Endothelial cell of umbilical vein (primary cell): ENCODE measurements at places on chromosomes 13 and 19. TPM values are rescaled to one million over a fixed set of nuclear protein-coding genes. Genes with fewer than 3 reads are reported as not detected.

The NCR1 gene
- total RNA-seq = 0.44 TPM in 1 of 2 replicates, not detected in the other

The ADPRHL1 gene
- 0.35 and 0.97 TPM in 2 replicates for total RNA-seq

The RASIP1 gene
- total RNA-seq = 82.1 and 83.1 TPM in 2 replicates

The THAP8 gene
- 2.9 and 4.1 TPM in 2 replicates for total RNA-seq

The GFY gene
- not detected in 2 replicates for total RNA-seq

The ZNF628 gene
- total RNA-seq = 9.0 and 10.4 TPM in 2 replicates

- no peak for DNase-seq
These were observed 385.4 kb upstream of the SLC10A2 start for GRCh38 chr13:103451656-103452055.

DNA sequence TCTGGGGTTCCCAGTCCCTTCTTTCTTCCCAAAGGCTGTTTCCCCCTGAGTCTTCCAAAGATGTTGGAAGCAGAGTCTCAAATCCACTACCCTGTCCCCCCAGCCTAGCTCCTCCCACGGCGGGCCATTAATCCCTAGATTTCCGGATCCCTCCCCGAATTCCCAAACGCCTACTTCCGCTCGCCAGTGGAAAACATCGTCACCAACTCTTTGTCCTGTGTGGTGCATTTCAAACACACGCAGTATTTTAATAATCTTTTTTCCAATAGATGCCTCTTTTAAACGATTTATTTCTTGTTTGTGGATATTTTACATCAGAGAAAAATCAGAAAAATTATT is 610 bp downstream of the ZNF791 start:
- peak; percentile 74 for DNase-seq

DNA sequence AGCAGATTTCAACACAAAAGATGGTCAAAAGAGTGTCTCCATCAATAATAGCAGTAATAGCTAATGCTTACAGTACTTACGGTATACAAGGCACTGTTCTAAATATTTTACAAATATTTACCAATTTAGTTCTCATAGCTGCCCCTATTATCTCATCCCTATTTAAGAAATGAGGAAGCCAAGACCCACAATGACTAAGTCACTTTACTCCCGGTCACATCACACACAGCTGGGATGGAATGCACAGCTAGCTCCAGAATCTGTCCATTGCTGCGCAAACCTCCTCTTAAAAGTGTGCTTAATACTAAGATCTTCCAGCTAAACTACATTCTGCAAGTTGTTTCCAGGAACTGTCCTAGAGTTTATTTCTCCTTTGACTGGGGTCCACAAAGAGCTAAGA is 63.4 kb downstream of the RAP2A start:
- DNase-seq = no peak

GRCh38 chr19:31037286-31037980 is 311.8 kb downstream of the TSHZ3 start:
- no peak for DNase-seq

DNA sequence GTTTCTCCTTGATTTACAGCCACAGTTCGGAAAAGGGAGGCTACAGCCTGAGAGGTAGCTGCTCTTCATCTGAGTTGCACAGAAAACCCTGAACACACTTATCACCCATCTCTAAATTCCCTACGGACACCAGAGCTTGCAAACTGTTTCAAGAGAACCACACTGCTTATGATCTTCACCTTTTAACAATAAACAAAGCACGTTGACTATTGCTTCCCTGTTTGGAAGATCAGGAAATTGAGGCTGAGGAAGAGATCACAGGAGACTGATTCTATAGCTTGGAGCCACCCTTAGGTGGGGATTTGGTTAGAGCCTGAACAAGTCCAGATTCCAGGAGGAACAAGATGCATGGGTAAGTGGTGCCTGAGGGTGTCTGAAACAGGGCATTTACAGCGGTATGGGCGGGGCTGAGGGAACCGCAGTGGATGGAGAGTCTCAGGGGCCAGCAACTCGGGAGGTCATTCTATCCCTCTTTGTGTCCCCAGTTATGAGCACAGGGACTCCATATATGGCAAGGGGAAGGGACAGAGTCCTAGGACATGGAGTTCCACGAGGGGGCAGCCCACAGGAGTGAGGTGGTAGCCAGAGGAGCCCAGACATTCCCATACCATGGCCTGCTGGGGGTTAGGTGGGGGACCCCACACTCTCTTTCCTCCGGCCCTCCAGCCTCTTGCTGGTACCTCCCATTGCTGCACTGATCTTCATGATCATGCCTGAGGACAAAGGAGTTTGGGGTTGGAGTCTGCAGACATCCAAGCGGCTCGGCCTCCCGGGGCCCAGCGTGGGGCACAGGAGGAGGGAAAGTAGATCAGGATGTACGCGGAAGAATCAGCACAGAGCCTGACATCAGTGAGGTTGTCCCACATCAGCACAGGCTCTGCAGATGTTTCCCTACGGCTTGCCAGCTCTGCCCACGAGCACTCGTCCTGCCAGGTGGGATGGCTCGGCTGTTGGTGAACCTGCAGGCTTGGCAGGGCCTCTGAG is 162.3 kb upstream of the ZNF536 start:
- no peak for DNase-seq
